ENCODE measurements at places on chromosomes 6 and 20. TPM values are rescaled to one million over a fixed set of nuclear protein-coding genes. Genes with fewer than 3 reads are reported as not detected.

TMEM200A gene
- total RNA-seq = not detected

MLN gene
- total RNA-seq = not detected

SLC22A16 gene
- not detected for total RNA-seq

CLDN20 gene
- not detected for total RNA-seq

SLC12A5 gene
- total RNA-seq = 0.15 TPM

SIRPD gene
- total RNA-seq = not detected

AIF1 gene
- not detected for total RNA-seq

MEP1A gene
- not detected for total RNA-seq

LGSN gene
- not detected for total RNA-seq

HS3ST5 gene
- total RNA-seq = not detected

ECT2L gene
- total RNA-seq = not detected

CCN2 gene
- 953 TPM for total RNA-seq

DEFB124 gene
- not detected for total RNA-seq

LST1 gene
- not detected for total RNA-seq

KHDC1L gene
- not detected for total RNA-seq

SLC52A3 gene
- total RNA-seq = not detected

NKAIN4 gene
- total RNA-seq = not detected

TMEM170B gene
- total RNA-seq = 6.9 TPM

CLVS2 gene
- not detected for total RNA-seq

CTCFL gene
- total RNA-seq = not detected

HLA-DMB gene
- total RNA-seq = 0.76 TPM

LAMA2 gene
- total RNA-seq = 6.7 TPM

SMLR1 gene
- total RNA-seq = not detected

RTN4IP1 gene
- 10.5 TPM for total RNA-seq

TEAD3 gene
- total RNA-seq = 9.2 TPM

OR2B2 gene
- total RNA-seq = not detected

SYCP2L gene
- total RNA-seq = 0.99 TPM

Measured in MG63 (cell line).